Smooth muscle cell of the brain vasculature (primary cell): ENCODE measurements at places on chromosomes 1 and 21.

- no peak for DNase-seq
These were observed 10.9 kb downstream of the PBX1 start for GRCh38 chr1:164569866-164570265.

- no peak for DNase-seq
These were observed 3.3 kb upstream of the FAM78B start for GRCh38 chr1:166170075-166170474.

- no peak for DNase-seq
These were observed 52.7 kb downstream of the ECE1 start for GRCh38 chr1:21237446-21238088.

DNA sequence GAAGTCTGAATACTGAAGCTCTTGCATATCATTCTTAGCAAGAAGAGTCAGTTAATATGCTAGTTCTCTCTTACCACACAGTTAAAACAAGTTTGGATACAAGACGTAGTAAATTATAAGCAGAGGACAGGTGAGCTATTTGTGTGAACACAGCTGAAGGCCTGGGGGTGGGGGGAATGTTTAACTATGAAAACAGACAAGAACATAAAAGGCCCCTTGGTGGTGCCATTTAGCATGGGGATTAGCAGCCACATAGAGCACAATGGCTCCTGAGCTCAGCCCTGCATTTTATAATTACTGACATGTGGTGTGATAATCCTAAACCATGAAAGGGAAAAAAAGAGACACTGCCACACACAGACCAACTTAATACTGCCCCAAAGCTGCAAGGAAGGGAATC is 94.8 kb downstream of the TGFBR3 start:
- DNase-seq, result no peak

- DNase-seq, result no peak
These were observed 206.9 kb upstream of the PLD5 start for GRCh38 chr1:242731446-242731845.

GRCh38 chr1:165954940-165955339 is 127.5 kb downstream of the UCK2 start:
- peak; percentile 31 for DNase-seq

- DNase-seq, result no peak
These were observed 7.5 kb downstream of the PEAR1 start for GRCh38 chr1:156900896-156901589.

- no peak for DNase-seq
These were observed 123.9 kb upstream of the TMPRSS2 start for GRCh38 chr21:41631564-41632461.

DNA sequence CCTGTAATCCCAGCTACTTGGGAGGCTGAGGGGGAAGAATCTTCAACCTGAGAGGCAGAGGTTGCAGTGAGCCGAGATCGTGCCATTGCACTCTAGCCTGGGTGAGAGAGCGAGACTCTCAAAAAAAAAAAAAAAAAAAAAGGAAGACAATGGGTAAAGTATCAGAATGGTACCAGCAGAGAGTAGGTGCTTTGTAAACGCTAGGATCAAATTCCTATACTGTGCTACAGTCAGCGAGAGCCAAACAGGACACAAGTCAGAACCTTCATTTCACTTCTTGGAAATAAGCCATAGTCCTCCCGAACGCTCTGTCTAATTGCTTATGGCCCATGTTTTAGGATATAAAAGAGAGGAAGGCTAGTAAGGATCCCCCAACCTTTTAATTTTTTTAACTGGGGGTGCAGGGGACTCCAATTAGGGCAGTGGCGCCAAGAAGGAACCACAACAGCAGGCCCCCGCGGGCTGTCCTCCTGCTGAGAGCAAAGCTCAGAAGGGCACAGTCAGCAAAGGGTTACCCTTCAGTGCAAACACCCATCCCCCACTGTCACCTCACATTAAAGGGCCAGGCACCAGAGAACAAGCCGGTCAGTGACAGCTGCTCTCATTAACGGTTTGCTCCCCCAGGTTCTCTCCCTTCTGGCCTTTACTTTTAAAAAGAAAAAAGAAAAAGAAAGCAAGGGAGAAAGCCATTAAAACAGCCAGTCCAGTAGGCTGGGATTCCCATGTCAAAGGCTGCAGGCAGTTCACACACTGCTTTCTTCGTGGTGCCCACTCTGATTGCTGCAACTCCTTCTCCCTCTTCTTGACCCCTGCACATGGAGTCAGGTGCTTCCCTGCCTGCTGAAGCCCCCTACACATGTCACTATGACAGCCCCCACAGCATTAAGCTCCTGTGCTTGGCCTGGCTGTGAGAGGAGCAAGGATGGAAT is 69.4 kb downstream of the PLPP3 start:
- no peak for DNase-seq

- no peak for DNase-seq
These were observed 1.5 kb downstream of the ZBTB40 start for GRCh38 chr1:22453181-22453580.

DNA sequence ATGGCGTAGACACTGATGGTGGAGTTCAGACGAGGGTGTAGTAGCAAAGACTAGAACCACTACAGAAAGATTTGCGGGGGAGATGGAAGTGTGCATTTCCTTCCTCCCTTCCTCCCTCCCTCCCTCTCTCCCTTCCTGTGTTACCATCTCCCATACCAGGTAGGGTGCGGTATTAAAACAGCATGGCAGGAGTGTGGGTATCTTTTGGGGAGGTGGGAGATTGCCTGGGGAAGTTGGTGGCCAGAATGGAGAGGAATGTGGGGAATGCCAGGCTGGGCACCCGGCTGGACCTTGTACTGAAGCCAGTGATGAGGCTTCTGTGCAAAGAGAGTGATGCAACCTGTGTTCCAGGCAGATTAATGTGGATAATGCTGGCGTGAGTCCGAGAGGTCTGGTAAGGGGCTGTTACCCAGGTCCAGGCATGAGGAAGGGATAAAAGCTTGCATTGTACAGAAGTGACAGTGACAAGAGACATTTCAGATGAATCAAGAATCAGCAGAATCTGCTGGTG is 30.3 kb upstream of the PPP2R5A start:
- DNase-seq, result no peak

DNA sequence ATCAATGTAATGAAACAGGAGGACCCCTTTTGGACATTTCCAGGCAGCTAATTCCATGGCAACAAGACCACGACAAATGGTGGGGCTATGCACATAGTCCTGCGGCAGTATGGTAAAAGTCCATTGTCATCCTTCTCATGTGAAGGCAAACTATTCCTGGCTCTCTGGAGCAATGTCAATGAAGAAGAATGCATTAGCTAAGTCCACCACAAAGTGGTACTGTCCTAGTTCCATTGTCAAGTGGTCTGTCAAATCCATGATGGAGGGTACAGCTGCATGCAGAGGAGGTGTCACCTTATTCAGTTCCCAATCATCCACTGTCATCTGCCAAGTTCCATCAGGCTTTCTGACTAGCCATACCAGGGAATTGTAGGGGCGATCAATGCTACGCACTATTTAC is 110.1 kb downstream of the GDAP2 start:
- DNase-seq, result no peak

DNA sequence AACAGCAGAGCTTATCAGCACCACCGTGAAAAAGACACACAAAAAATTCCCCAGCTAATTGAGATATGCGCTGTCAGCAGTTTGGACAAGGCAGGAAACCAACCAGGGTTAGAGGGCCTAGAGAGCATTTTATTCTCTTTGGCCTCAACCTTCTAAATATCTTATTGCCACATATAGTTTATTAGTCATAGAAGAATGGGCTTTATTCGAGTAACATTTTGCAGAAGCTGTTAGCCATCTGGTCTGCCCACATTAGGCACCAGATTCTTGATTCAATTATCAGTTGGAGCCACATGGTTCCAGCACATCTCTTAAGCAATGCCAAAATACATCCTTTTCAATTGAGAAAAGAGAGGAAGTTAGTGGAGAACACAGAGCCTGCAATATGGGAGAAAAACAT is 109.9 kb upstream of the CXADR start:
- DNase-seq, result no peak

- DNase-seq, result no peak
These were observed 609 bp downstream of the PIGK start for GRCh38 chr1:77218477-77219165.

DNA sequence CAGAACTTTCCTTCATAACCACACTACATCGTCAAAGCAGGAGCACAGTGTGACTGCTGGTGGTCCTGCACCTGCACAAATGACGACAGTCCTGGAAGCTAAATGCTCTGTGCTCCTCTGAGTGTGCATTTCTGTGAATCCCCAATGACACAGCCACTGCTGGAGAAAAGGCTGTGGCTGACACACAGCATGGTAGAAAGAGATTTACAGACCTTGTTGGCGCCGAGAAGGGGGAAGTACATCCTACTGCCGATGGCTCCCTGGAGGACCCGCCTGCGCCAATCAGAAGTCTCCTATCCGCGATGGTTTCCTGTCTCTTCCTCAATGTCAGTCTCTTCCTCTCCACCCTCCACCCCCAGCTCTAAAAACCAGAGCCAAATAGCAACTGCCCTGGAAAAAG is 115.4 kb upstream of the RAB4A start:
- DNase-seq, result no peak

- DNase-seq, result no peak
These were observed 54.7 kb downstream of the RIPK4 start for GRCh38 chr21:41712201-41712600.

- DNase-seq, result peak; percentile 28
These were observed 28.3 kb downstream of the PDE4B start for GRCh38 chr1:65820983-65821382.

DNA sequence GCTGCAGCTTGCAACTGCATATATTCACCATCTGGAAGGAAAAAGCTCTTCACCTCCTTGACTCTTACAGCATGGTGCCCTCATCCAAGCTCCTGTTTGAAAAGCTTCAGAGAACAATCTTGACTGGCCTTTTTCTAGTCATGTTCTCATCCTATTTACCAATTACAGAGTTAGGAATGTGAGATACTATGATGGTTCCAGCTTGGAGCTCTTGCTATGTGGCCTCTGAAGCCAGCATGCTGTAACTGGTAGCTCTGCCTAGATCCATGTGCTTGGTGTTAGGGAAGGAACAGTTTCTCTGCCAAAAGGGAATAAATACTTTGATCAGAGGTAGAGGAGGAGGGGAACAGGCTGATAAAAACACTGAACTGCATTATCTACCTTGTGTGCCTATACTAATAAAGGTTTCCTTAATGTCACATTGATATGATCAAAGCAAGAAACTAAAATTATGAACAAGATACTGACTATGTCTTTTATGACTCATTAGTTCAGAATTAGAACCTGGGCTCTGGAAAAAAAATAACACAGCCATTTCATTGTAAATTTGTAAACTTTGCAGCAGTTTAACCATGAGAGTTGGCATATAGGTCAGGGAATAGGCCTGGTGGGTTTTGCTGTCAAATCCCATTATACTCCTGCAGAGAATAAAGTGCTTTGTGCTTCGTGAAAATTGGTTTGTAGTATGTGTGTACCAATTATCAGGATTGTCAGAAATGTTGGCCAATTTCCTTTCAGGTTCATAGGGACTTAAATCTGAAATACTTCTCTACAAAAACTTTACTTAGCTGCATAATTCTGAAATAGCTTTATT is 92.7 kb downstream of the LEPR start:
- DNase-seq, result no peak

GRCh38 chr1:111236806-111237205 is 9.3 kb downstream of the CHI3L2 start:
- no peak for DNase-seq

GRCh38 chr1:77584884-77585283 is 97.6 kb downstream of the ZZZ3 start:
- no peak for DNase-seq

- DNase-seq, result no peak
These were observed 143.0 kb downstream of the ELAVL4 start for GRCh38 chr1:50251702-50252101.

DNA sequence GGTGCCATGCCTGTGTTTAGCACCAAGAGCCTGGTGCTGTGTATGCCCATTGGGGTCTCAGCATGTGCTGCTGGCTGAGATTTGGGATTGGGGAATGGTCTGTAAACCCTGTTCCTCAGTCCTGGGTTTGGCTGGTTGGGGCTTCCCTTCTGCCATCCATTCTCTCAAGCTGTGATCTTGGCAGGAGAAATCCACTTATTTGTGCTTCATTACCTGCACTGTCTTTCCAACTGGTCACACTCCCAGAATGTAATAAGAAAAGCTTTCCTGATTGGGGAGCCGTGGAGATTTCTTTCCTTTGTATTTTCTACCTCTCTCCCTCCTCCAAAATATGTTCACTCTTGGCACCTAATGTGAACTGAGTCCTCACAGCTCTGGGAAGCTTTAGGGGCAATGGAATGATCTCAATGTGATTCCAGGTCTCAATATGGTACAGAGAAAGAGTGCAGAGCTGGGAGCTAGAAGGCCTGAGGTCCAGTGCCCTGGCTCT is 23.0 kb upstream of the KCNA10 start:
- DNase-seq, result no peak

- DNase-seq, result no peak
These were observed 3.4 kb downstream of the APOA2 start for GRCh38 chr1:161220002-161220401.

DNA sequence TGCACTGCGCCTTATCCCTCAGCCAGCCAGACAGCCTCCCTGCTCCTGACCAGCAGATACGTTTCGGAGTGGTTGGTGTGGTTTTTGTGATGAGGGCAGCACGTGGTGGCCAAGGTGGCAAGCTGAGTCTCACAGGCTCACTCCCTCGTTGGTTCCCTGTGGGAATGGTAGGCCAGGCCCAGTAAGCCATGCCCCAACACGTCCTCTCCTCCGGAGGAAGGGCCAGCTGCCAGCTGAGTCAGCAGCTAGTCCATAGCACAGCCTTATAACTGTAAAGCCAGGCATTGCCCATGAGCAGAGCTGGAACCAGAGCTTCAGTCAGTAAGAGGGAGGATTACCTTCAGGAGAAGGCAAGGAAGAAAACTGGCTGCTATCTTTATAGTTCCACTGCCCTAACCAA is 29.5 kb downstream of the SZRD1 start:
- DNase-seq, result no peak

- DNase-seq, result no peak
These were observed 11.8 kb upstream of the SFN start for GRCh38 chr1:26851106-26851684.

DNA sequence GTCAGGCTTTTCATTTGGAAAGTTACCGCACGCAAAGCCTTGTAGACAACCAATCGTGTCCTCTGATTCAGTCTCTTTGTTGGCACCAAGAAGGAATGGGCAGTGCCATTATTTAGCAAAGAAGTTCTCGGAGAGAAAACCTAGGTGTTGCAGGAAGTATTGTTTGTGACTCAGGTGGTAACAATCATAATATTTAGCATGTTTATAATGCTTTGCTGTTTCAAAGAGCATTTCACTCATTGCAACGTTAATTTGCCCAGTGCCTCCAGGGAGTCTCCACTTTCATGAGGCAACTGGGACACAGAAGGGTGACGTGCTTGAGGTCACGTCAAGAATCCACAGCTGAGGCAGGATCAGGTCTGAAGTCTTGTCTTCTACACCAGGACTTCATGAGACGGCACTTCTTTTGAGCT is 31.4 kb downstream of the STPG1 start:
- DNase-seq, result no peak
